ENCODE measurements at places on chromosomes 2 and 18.

DNA sequence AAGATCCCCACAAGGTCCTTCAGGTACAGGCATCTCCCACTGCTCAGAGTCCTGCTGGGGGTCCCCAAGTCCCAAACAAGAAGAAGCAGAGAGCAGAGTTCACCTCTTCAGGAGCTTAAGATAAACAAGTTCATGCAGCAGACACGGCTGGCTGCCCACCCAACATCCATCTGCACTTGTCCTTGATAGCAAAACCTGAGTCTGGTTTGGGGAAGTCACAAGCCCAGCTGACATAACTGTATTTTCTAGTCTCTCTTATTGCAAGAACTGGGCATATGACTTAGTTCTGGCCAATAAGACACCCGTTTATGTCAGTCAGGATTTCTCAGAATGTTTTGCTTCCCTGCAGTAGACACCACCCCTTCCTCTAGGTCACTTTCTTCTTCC is 31.8 kb downstream of the AFF3 start:
- DNase-seq = no peak

- DNase-seq = no peak
Observed at GRCh38 chr2:203626952-203627681, 79.3 kb upstream of the CD28 start.

DNA sequence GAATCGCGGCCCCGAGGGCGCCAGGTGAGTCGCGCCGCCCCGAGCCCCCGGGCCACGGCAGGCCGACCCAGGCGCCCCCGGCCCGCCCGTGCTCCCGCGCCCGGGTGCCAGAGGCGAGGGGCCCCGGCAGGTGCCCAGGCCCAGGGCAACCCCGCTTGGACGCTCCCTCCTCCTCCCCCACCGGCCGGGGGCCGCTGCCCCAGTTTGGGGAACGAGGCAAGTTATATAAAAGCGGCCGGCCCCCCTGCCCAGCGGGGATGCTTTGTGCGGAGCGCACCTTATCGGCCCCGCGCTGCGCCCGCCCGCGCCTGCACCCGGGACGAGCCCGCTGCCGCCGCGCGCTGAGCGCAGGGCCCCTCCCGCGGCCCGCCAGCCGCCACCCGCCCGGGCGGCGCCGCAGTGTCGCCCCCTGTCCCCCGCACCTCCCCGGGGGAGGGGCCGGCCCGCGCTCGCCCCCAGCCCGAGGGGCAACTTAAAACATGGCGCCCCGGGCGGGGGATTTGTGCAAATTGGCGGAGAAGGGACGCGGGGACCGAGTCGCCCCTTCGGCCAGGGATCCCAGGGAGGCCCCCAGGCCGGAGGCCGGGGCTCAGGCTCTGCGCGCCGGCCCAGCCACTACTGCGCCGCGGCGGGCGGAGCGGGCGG is 639 bp downstream of the EPB41L3 start:
- no peak for DNase-seq

DNA sequence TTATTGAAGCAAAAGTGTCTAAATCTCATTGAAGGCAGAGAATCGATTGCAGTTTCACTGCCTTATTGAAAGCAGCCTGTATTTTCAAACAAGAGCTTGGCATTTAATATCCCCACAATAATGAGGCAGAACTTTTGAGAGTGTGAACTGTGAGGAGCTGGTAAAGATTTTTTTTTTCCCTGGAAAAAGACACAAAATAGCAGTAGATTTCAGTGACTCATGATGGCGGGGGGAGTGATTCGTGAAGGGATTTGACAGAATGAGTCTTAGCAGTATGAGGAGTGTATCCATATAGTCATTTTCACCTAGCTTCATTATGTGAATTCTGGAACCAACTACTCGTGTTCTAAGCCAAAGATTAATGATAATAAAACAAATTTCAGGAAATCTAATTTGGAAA is 242.9 kb downstream of the ARL6IP6 start:
- DNase-seq = no peak

DNA sequence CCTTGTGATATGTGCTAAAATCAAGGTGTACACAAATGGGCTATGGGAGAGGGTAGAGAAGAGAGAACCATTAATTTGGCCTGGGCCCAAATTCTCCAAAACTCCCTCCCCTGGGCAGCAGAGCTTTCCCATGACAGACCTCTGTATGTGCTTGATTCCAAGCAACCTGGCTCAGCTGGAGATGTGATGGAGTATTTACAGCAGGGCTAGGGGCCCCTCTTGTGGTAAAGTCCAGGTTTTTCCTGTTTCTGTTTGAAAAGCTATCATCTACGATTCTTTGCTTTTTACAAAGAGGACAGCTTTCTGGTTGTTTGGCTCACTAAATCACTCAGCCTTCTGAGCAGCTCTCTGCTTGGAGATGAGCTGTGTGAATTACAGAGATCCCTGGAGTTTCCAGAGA is 40.3 kb downstream of the KCNS3 start:
- no peak for DNase-seq

- DNase-seq = peak; percentile 44
Observed at GRCh38 chr2:107418708-107419107, 408.0 kb upstream of the RGPD4 start.

- no peak for DNase-seq
Observed at GRCh38 chr2:96773922-96774321, 13.2 kb downstream of the CNNM4 start.

DNA sequence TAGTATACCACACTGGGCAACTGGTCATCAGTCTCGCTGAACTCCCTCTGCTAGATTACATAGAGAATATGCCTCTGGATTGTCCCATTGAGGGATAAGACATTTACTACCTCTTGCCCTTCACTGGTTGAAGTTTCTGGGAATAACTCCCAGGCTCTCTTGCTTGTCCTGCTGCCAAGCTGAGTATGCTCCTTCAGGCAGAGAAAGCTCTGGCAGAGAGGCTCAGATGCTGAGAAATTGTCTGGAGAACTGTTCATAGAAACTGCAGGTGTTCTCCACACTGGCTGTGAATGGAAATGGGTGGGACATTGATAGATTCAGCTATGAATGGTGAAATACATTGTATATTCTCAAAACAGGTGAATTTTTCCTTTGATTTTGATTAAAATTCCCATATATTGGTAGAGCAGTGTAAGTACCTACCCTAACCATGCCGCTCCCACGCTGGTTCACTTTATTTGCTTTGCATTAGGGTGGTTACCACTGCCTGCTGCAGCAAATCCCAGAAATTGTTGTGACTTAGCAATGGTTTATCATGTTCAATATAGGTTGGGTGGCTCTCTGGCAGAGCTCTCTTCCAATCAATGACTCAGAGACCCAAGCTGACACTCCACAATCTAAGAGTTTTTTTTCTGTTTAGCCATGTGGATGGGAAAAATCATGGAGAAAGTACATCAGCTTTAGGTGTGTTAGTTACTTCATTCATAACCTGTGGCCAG is 36.7 kb downstream of the FAM117B start:
- no peak for DNase-seq

Measured in DMS 273 treated with DMSO at 0.1 percent for 48 hours (cell line).